Bronchial epithelial cell (primary cell): ENCODE measurements at places on chromosomes 11 and 22. TPM values are rescaled to one million over a fixed set of nuclear protein-coding genes. Genes with fewer than 3 reads are reported as not detected.

The SCUBE2 gene
- total RNA-seq = not detected in 2 replicates

The PIH1D2 gene
- 0.51 and 0.53 TPM in 2 replicates for total RNA-seq

The LRRC10B gene
- under 0.01 TPM in 1 of 2 replicates, not detected in the other for total RNA-seq

The OR51E2 gene
- not detected in 2 replicates for total RNA-seq

The NXPE4 gene
- not detected in 2 replicates for total RNA-seq

DNA sequence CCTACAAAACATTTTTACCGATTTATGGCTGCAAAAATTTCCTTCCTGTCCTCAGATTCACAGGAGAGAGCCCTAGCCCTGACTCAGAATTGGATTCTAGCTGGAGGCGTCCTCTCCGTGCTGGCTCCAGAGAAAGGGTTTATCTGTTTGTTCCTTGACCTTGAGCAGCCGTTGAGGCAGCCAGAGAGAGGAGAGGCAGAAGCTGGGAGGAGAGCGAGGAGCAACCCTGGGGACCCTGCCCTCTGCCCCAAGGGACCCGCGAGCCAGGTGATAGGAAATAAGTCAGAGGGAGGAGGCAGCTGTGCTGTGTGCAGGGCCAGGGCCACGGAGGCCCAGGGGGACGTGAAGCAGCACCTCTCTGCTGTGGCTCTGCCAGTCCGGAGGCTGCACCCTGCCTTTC lies 75.6 kb downstream of the IGLL1 start:
- DNase-seq = no peak

GRCh38 chr11:6315811-6316425 lies 4.4 kb downstream of the CAVIN3 start:
- peak; percentile 46 for DNase-seq

- no peak for DNase-seq
Measured at GRCh38 chr11:93524173-93524536, 19.0 kb downstream of the SMCO4 start.

- DNase-seq = no peak
Measured at GRCh38 chr22:18120857-18121256, 10.2 kb downstream of the TUBA8 start.

GRCh38 chr22:20550057-20550817 lies 42.8 kb downstream of the MED15 start:
- no peak for DNase-seq

DNA sequence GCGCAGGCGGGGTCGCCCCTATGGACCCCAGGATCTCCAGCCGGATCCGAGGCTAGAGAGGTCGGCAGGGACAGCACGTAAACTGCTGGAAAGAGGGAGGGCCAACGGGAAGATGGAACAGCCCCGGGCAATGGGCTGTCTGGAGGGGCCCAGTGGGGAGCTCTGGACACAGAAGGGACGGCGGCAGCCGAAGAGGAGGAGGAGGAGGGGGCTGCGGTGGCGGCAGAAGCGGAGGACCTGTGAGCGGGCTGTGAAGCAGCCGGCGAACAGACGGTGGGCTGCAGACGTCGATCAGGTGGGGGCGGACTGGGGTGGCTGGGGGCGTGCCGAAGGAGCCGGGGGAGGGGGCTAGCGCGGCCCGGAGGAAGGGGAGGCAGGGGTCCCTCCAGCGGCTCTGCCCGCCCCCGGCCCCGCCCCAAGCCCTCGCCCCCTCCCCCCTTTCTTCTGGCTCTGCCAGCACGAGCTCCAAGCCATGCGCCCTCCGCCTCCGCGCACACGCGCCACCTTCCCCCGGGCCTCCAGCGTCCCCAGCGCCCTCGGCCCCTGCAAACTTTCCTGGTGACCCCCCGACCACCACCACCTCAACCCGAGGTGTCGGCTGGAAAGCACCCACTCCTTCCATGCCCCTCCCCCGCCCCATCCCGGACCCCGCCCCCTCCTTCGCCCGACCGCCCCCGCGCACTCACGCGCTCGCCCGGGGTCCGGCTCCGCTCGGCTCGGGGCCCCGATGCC lies 432 bp downstream of the TNKS1BP1 start:
- DNase-seq = no peak

DNA sequence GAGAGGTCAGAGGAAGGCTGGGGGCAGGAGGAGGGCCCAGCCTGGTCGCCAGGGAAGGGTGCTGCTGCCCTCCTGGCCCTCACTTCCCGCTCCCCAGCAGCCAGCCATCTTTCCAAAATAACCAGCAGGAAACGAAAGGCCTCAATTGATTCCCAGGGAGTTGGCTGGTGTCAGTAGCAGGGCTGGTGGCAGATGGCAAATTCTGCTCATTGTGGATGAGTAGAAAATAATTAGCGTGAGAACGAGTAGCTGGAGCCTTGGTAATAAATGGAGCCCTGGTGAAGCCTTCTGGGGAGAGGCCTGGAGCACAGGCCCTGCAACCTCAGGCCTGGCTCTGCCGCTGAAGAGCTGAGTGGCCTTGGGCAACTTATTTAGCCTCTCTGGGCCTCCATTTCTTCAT lies 31.3 kb downstream of the DAGLA start:
- no peak for DNase-seq

- no peak for DNase-seq
Measured at GRCh38 chr22:42270176-42270509, 310 bp downstream of the TCF20 start.

GRCh38 chr11:94417386-94417987 lies 16.3 kb upstream of the GPR83 start:
- DNase-seq = peak; percentile 34

DNA sequence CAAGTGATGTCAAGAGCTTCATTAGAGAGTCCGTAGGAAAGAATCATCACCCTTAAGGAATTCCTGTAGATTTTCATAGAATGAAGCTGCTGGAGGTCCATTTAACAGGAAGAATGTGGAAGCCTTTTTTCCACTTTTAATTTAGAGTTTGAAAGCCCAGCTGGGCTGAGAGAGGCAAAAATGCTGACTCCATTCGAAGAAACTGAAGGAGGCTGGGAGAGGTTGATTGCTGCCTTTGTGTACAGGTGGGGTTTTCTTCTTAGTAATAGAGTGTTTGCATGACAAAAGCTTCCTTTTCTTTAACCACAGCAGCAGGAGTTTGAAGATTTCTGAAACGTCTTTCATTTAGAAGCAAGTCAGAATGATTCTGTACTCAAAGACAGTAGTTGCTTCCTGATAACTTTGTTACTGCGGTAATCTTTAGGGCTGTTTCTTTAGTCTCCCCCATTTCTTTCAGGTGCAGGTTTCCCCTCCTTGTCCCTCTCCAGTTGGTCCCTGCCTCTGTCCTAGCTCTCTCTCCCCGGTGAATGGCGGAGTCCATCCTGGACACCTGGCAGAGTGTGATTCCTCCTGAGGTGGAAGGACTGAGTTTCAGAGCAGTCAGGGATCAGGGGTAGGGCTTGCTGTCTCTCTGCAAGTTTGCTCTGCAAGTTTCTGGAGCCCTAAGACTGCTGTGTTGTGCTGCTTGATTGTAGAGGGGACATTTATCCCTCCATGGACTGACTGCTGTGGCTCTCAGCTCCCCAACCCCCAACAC lies 166.2 kb downstream of the LDLRAD3 start:
- no peak for DNase-seq

GRCh38 chr22:30614268-30614667 lies 7.3 kb downstream of the TCN2 start:
- no peak for DNase-seq

DNA sequence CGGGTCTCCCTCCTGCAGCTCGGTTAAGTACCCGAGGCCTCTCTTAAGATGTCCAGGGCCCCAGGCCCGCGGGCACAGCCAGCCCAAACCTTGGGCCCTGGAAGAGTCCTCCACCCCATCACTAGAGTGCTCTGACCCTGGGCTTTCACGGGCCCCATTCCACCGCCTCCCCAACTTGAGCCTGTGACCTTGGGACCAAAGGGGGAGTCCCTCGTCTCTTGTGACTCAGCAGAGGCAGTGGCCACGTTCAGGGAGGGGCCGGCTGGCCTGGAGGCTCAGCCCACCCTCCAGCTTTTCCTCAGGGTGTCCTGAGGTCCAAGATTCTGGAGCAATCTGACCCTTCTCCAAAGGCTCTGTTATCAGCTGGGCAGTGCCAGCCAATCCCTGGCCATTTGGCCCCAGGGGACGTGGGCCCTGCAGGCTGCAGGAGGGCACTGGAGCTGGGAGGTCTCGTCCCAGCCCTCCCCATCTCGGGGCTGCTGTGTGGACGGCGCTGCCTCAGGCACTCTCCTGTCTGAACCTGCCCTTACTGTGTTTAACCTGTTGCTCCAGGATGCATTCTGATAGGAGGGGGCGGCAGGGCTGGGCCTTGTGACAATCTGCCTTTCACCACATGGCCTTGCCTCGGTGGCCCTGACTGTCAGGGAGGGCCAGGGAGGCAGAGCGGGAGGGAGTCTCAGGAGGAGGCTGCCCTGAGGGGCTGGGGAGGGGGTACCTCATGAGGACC lies 25.0 kb downstream of the FADS3 start:
- peak; percentile 36 for DNase-seq

DNA sequence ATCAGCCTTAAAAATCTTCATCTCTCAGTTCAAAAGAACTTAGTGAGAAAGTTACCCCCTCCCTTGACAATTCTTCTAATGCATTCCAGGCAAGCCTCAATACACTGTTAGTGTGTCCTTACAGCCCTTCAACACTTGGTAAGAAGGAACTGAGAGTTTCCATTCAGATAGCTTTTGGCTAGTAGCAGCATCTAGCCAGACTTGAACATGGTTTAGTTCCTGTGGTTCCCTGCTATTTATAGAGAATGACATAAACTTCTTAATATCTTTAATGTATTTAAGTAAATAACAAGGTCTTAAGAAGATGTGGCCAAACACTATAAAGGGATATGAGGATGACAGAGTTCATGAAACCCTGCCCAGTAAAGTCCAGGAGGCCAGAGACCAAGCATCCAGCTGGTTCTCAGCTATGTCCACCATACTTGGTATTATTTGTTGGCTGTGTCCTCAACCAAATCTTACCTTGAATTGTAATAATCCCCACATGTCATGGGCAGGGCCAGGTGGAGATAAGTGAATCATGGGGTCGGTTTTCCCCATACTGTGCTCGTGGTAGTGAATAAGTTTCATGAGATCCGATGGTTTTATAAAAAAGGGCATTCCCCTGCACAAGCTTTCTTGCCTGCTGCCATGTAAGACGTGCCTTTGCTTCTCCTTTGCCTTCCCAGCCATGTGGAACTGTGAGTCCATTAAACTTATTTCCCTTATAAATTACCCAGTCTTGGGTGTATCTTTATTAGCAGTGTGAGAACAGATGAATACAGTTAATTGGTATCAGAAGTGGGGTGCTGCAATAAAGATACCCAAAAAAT lies 132.4 kb downstream of the LARGE1 start:
- no peak for DNase-seq
